Endothelial cell of umbilical vein (primary cell): ENCODE measurements at places on chromosomes 16 and 17. TPM values are rescaled to one million over a fixed set of nuclear protein-coding genes. Genes with fewer than 3 reads are reported as not detected.

SPOP gene
- 61.0 and 61.9 TPM in 2 replicates for total RNA-seq

TSR1 gene
- 35.0 and 39.9 TPM in 2 replicates for total RNA-seq

CDH1 gene
- total RNA-seq = 0.69 TPM in 1 of 2 replicates, not detected in the other

CD300H gene
- total RNA-seq = not detected in 2 replicates

HS3ST3A1 gene
- total RNA-seq = not detected in 2 replicates

KCNJ18 gene
- total RNA-seq = not detected in 2 replicates

TPSD1 gene
- not detected in 2 replicates for total RNA-seq

TMEM204 gene
- 32.5 and 37.5 TPM in 2 replicates for total RNA-seq

TP53TG3F gene
- total RNA-seq = not detected in 2 replicates

FNDC8 gene
- total RNA-seq = not detected in 2 replicates

PPP4C gene
- 159 and 167 TPM in 2 replicates for total RNA-seq

SGCA gene
- total RNA-seq = not detected in 2 replicates

DCTPP1 gene
- 65.2 and 68.0 TPM in 2 replicates for total RNA-seq

GLP2R gene
- not detected in 2 replicates for total RNA-seq

TMC6 gene
- 58.0 and 72.4 TPM in 2 replicates for total RNA-seq

FAM117A gene
- total RNA-seq = 10.4 and 12.2 TPM in 2 replicates

CMC2 gene
- 96.6 and 97.8 TPM in 2 replicates for total RNA-seq

MT1A gene
- 5.4 and 8.4 TPM in 2 replicates for total RNA-seq

CDRT4 gene
- 11.6 and 13.6 TPM in 2 replicates for total RNA-seq

CFAP52 gene
- not detected in 2 replicates for total RNA-seq

NOMO2 gene
- total RNA-seq = 155 and 219 TPM in 2 replicates

TP53TG3E gene
- not detected in 2 replicates for total RNA-seq

NLK gene
- 32.6 and 34.2 TPM in 2 replicates for total RNA-seq

CDK5RAP3 gene
- total RNA-seq = 109 and 122 TPM in 2 replicates

KRTAP9-2 gene
- total RNA-seq = not detected in 2 replicates

KIFC3 gene
- 56.7 and 62.2 TPM in 2 replicates for total RNA-seq
